Activated CD8-positive, alpha-beta memory T cell treated with anti-CD3 and anti-CD28 coated beads for 4 hours (primary cell): ENCODE measurements at places on chromosomes 3 and 15.

DNA sequence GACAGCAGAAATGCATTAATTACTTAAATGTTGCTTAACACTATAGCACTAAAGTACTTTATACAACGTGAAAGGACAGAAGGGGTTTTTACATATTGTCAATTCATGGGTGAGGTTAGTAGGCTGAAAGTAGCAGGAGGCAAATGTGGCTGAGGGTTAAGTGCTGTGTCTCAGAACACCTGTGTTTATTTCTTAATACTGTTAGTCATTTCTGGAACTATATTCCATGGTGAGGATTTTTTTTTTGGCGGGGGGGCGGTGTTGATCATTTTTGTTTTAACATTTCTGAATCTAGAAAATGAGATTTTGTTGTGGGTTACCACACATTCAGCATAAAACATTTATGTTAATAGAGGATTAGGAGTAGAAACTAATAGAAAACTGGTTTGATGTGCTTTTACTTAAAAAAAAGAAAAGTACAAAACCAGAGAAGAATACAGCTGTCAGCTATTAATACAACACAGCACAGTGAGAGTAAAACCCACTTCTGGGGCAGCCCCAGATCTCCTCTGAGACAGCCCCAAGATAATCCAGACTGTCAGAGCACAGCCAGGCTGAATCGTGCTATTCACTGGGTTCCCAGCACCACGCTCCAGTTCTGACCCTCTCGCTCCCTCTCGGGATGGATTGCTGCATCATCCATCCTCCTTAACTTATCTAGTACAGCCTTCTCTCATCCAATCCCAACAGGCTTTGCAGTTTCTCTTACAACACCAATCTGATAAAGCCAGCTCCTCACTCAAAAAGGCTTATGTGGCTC is 307.7 kb downstream of the TUSC7 start:
- DNase-seq = no peak

DNA sequence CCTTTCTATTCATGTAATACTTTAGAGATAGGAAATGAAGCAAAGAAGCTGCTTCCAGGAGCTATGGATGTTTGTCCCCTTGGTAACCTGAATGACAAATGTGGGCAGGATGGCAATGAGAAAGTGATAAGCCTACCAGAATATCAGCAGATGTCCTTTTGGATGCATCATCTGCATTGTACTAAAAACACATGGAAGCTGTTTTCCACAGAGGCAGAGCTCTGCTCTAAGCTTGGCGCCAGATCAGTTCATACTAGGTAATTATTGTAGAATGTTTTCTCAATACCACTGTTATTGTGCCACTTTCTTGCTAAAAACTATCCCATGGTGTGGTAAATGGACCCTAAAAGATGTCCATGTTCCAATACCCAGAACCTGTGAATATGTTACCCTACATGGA is 100.2 kb downstream of the DTWD1 start:
- DNase-seq = no peak

GRCh38 chr3:125280668-125281361 is 68.3 kb upstream of the SLC12A8 start:
- DNase-seq = no peak

DNA sequence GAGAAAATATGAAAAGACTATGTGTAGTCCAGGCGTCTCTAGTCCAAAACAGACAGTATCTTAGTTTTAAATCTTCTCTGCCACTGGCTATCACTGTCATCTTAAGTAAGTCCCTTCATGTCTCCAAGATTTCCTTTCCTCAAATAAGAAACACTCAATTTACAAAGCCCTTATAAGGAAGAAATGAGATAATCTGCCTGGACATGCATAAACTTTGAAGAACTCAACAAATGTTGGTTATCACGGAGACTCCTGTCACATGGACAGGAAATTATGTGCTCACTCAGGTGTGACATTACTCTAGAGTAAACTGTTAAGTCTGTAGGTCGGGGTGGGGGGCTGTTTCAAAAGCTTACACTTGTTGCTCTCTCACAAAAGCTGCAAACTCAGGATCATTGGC is 91.9 kb downstream of the IMPG2 start:
- DNase-seq = no peak

- no peak for DNase-seq
Observed at GRCh38 chr15:73797366-73798158, 44.4 kb upstream of the INSYN1 start.

- DNase-seq = no peak
Observed at GRCh38 chr3:196163666-196164493, 47.3 kb downstream of the ZDHHC19 start.

- DNase-seq = no peak
Observed at GRCh38 chr3:185270956-185271332, 17.1 kb upstream of the EHHADH start.

DNA sequence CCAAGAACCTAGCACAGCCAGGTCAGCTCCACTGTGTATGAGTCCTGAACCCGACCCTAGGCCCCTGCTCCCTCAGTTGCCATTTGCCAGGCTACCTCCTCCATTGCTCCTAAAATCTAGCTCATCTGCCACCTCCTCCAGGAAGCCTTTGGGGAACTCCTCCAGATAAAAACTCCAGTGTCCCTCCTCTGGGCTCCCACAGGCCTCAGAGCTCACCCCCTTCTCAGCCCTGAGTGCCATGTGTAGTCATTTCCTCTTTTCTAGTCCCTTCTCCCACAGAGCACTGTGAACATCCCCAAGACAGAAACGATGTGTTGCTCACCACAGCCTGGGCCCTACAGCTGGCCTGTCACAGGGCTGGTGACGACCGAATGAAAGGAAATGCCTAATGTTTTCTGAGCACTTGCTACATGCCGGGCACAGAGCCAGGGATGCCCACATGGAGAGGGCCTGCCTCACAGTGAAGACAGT is 61.0 kb downstream of the IQSEC1 start:
- DNase-seq = peak; percentile 29

DNA sequence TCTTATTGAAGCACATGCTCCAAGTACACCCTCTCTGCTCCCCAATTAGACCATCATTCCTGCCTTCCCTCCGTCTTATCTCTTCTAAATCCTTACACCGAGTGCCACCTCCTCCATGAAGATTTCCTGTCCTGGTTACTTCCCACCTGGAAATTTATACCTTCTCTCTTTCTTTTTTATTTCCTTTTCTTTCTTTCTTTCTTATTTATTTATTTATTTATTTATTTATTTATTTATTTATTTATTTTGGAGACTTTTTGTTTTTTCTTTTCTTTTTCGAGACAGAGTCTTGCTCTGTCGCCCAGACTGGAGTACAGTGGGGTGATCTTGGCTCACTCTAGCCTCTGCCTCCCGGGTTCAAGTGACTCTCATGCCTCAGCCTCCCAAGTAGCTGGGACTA is 45.9 kb upstream of the ABHD2 start:
- no peak for DNase-seq

DNA sequence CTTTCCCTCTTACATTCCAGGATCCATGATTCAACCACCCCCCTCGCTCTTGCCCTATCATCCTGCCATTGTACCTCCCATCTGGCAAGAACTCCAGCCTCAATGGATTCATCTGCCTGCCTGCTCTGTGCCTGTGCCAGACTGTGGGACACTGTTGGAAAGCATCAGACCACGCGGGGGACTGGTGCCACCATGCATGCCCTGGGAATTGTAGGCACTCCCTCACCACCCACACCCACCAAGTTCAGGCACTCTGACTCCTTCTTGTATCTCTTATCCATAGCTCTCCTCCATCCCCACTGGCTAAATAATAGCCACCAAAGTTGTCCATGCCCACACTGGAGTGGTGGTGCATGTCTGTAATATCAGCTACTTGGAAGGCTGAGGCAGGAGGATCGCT is 143.8 kb downstream of the TPRA1 start:
- no peak for DNase-seq

DNA sequence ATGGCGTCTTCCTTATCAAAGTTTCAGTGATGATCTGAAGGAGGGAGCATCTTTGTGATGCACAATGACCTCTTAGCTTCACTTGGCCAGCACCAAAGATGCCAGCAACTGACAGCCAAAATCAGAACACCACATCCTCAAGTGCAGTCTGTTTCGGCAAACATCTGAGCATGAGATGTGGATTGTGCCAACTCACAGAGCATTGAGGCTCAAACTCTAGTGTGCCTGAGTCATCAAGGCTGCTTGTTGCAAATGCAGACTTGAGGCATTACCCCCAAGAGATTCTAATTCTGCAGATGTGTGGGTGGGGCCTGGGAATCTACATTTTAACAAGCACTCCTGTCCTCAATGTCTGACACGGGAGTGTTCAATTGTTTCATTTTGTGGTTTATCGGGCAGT is 35.8 kb downstream of the ABHD5 start:
- no peak for DNase-seq

DNA sequence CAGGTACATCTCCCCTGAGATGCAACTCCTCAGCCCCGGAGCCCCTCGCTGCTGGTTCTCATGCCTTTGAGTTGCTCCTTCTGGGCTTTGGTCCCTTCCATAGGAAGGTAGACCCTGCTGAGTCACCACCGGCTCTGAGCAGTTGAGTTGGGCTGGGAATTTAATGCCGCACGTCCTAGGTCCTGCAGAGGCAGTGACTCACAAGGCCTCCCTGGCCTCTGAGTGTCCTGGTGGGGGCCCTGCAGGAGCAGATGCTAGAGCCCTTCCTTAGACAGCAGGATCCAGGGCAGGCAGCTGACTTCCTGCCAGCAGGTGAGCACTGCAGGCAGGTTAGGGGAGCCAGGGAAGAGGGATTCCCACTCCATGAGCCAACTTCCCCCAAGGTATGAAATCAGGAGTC is 5.5 kb upstream of the NTRK3 start:
- DNase-seq = no peak

DNA sequence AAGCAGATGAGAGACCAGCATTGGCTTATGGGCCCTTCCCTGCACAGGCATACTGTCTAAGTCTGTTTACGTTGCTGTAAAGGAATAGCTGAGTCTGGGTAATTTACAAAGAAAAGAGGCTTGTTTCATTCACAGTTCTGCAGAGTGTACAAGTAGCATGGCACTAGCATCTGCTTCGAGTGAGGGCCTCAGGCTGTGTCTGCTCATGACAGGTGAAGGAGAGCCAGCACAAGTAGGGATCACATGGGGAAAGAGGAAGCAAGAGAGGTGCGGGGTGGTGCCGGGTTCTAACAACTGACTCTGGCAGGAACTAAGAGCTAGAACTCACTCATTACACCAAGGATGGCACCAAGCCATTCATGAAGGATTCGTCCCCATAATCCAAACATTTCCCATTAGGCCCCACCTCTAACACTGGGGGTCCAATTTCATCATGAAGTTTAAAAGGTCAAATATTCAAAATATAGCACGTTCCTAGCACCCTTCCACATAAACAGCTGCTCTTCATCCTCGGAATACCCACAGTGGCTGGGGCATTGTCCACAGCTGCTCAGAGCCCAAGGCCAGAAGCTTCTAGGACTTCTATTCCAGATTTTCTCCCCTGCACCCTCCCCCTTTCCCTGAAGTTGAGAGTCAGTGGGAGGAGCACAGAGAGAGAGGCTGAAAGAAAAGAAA is 5.6 kb downstream of the RTP3 start:
- DNase-seq = no peak

DNA sequence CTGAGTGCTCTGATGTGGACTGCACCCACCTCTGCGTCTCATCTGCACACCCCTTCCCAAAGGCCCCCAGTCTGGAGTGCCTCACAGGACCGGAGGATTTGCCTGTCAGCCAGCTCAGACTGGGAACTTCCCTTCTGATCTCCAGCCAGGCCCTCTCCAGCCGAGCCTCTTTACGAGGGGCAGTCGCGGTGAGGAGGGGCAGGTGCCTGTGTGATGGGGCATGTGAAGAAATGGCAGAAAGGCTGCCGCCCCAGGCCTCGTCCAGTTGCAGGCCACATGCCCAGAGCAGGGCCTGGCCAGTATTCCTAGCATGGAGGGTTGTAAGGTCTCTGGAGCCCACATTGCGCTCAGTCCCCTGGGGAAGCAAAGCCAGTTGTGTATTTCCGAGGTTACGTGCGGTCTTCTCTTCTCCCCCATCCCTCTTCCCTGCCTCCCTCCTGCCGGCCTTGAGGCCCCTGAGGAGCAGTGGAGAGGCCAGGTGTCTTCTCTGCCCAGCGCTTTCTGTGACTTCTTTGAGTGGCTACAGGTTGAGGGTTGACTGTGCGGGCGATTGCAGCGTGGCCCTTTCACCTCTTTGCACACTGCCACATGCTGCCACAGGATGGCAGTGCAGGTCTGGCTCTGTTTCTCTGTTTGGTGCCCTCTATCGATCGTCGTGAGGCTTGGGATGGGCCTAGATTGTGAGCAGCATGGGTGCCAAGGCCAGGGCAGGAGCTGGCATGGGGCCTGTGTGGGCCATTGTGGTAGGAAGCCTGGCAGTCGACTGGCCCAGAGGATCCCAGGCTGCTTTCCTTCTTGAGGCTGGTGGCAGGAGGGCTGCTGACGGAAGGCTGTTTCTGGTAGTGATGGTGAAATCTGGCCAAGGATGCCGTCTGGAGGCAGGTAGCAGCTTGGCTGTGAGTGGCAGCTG is 5.3 kb downstream of the CLK3 start:
- no peak for DNase-seq

DNA sequence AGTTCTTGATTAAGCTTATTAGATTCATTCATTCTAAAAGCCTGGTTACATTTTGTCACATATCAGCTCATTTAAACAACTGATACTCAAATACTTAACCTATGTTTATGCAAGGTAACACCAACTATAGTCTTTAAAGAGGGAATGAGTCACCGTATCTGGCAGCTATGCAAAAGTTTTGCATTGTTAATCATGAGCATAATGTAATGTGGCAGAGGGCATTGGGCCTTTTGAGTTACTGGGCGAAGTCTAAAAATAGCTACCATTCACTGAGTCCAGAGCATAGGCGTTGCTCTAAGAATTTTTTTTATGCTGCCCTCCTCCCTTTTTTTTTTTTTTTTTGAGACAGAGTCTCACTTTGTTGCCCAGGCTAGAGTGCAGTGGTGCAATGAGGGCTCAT is 277.7 kb upstream of the ZNF717 start:
- DNase-seq = no peak

- no peak for DNase-seq
Observed at GRCh38 chr3:56704706-56705105, 21.6 kb upstream of the TASOR start.

- no peak for DNase-seq
Observed at GRCh38 chr15:82832601-82833361, 23.4 kb downstream of the WHAMM start.

GRCh38 chr3:78905700-78906099 is 862.1 kb downstream of the ROBO1 start:
- DNase-seq = no peak
